ENCODE measurements at places on chromosomes 3 and 15. TPM values are rescaled to one million over a fixed set of nuclear protein-coding genes. Genes with fewer than 3 reads are reported as not detected.

CCK gene
- polyA plus RNA-seq: not detected

ZNF660 gene
- 0.99 TPM for polyA plus RNA-seq

CNOT10 gene
- 29.9 TPM for polyA plus RNA-seq

NAALADL2 gene
- polyA plus RNA-seq: 1.2 TPM

GCSAM gene
- 25.3 TPM for polyA plus RNA-seq

GRM7 gene
- polyA plus RNA-seq: not detected

SATB1 gene
- 242 TPM for polyA plus RNA-seq

CLDN18 gene
- not detected for polyA plus RNA-seq

DNA sequence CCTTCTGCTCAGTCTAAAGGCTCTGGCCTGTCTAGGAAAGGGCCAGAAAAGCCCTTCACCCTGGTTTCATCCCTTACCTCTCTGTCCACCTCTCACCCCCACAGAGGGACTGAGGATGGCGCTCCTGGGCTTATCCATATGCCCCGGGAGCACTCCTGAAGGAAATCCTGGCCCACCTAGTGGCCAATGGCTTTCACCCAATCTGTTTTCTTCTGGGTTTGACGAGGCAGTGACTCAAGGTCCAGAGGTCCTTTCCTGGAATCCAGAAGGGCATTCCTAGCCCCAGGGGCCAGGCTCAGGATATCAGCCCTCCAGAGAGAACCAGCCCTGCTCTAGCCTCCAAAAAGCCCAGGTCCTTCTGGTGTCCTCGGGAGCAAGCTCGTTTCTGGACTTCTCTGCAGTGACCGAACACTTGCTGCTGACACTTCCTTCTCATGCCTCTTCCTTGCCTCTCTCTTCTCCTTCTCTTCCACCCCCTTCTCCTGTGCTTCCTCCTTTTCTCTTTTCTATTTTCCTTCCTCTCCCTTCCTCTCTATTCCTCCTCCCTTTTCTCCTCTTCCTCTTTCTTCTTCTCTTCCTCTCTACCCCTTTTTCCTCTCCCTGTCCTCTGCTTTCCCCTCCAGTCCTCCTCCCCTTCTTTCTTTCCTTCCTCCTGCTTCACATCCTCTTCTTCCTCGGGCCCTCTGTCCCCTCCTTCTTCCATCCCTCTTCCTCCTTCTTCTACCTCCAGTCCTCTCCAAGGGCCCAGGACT lies 59.6 kb downstream of the RHCG start:
- H3K4me1 ChIP-seq: no peaks in the 10 kb centered on the region
- DNase-seq: no peak
- no peaks in the 10 kb centered on the region for H3K36me3 ChIP-seq
- no peak overlapping the region for H3K4me3 ChIP-seq
- peaks cover 43% of the 10 kb centered on the region for H3K27me3 ChIP-seq
- H3K27ac ChIP-seq: no peak overlapping the region

DNA sequence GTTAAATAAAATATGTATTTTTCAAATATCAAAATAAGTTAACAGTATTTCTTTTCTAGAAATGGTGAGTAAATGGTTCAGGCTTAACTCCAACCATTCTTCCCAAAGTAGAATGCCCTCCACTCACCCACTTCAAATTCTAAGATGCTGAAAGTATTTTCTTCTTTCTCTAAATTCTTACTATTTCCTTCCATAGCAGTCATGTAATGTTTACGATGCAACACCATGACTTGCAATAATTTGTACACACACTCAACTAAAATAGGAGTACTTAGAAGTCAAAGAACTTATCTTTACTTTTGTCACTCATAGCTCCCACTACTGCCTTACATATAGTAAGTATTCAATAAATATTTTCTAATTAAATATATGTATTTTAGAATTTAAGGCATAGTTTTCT lies 65.0 kb downstream of the AQR start:
- H3K27ac ChIP-seq: no peak overlapping the region
- H3K36me3 ChIP-seq: peaks cover 86% of the 10 kb centered on the region
- no peak overlapping the region for H3K4me3 ChIP-seq
- no peak for DNase-seq
- H3K4me1 ChIP-seq: peaks cover 2% of the 10 kb centered on the region

DNA sequence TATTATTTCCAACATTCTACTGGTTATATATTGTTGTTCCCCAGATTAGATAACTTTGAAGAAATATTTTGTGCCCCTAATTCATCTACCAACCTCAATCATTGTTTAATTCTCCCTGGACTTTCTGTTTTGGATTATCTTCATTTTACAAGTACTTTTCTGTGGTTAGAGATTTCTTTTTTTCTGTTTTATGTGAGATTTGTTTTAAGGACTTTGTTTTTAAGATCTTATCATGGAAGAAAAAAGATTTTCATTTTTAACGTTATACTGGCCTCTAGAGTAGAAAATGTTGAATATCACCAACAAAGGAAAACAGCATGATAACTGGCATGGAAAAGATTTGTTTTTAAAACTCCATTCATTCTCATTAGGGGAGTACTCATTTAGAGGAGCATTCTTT lies 210.9 kb upstream of the KCNMB2 start:
- no peak overlapping the region for H3K4me3 ChIP-seq
- no peak overlapping the region for H3K27ac ChIP-seq
- no peaks in the 10 kb centered on the region for H3K4me1 ChIP-seq
- H3K36me3 ChIP-seq: no peaks in the 10 kb centered on the region
- no peak for DNase-seq
- H3K27me3 ChIP-seq: no peaks in the 10 kb centered on the region

DNA sequence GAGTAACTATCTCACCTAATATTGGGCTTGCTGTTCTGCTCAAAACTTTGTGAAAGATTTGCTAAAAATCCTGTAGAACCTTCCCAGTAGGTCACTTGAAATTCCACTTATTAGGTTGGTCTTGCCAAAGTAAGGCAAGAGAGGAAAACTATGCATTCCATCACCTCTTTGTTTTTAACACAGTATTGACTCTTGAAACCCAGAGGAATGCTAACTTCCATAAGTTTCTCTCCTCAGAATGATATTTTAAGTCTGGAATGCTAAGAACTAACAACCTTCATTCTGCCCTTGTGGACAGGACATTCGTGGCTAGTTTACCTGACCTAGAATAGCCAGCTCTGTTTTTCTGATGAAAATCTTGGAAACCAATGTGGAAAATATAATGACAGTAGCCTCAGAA lies 154.5 kb downstream of the TMCO5A start:
- DNase-seq: no peak
- no peaks in the 10 kb centered on the region for H3K36me3 ChIP-seq
- peaks cover 26% of the 10 kb centered on the region for H3K4me1 ChIP-seq
- H3K27ac ChIP-seq: no peak overlapping the region

- no peaks in the 10 kb centered on the region for H3K4me1 ChIP-seq
- H3K27ac ChIP-seq: no peak overlapping the region
- no peak for DNase-seq
- H3K4me3 ChIP-seq: no peak overlapping the region
Observed at GRCh38 chr3:142614059-142614626, 17.9 kb downstream of the PLS1 start.

- no peak overlapping the region for H3K4me3 ChIP-seq
- no peaks in the 10 kb centered on the region for H3K4me1 ChIP-seq
- no peaks in the 10 kb centered on the region for H3K36me3 ChIP-seq
- DNase-seq: no peak
Observed at GRCh38 chr3:55615039-55615693, 128.1 kb upstream of the WNT5A start.

GRCh38 chr15:98150084-98150483 lies 189.6 kb downstream of the ARRDC4 start:
- peaks cover 22% of the 10 kb centered on the region for H3K27me3 ChIP-seq
- H3K36me3 ChIP-seq: no peaks in the 10 kb centered on the region

GRCh38 chr3:25971736-25972135 lies 181.8 kb downstream of the OXSM start:
- H3K4me1 ChIP-seq: no peaks in the 10 kb centered on the region
- H3K27ac ChIP-seq: no peak overlapping the region
- no peak for DNase-seq
- H3K36me3 ChIP-seq: no peaks in the 10 kb centered on the region

- no peak for DNase-seq
- no peaks in the 10 kb centered on the region for H3K27me3 ChIP-seq
- H3K36me3 ChIP-seq: no peaks in the 10 kb centered on the region
- no peaks in the 10 kb centered on the region for H3K4me1 ChIP-seq
- H3K4me3 ChIP-seq: no peak overlapping the region
Observed at GRCh38 chr3:1404270-1404962, 311.6 kb downstream of the CNTN6 start.

- H3K4me1 ChIP-seq: peaks cover 33% of the 10 kb centered on the region
- peak; percentile 15 for DNase-seq
- H3K27me3 ChIP-seq: no peaks in the 10 kb centered on the region
- H3K27ac ChIP-seq: peak overlapping the region; percentile 88
- H3K4me3 ChIP-seq: peak overlapping the region; percentile 82
- no peaks in the 10 kb centered on the region for H3K36me3 ChIP-seq
Observed at GRCh38 chr3:4584456-4585249, 91.5 kb downstream of the ITPR1 start.

GRCh38 chr15:80837006-80837405 lies 57.8 kb downstream of the CEMIP start:
- H3K27me3 ChIP-seq: peaks cover 22% of the 10 kb centered on the region
- H3K36me3 ChIP-seq: no peaks in the 10 kb centered on the region
- no peak for DNase-seq
- no peak overlapping the region for H3K27ac ChIP-seq
- no peak overlapping the region for H3K4me3 ChIP-seq

DNA sequence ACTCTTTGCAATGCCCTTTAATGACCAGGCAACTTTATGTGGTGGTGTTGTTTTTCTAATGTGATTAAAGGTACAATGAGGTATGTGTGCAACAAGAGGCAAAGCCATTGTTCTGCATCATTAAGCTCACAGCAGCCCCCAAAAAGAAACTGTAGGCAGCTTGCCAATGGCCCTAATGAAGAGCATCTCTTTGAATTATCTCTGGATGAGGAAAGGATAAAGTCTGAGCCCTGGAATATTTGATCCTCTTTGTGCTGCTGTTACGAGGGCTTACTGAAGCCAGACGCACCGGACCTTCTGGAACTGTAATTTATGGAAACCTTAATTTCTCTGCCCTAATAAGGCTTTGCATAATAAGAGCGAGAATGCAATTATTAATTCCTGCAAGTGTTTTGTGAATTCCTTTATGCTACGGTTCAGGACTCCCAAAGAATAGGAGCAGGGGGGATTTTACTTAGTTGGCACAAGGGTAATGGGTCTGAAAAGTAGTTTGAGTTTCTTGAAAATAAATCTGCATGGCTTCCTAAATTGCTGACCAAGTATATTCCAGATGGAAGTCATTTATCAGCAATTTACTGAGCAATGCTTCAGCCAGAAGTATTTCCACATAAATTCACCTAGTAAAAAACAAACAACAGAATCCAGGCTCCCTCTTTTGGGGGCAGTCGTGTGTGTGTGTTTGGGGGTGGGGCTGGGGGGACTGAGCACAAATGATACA lies 193.4 kb downstream of the PDZRN3 start:
- H3K4me3 ChIP-seq: no peak overlapping the region
- H3K4me1 ChIP-seq: no peaks in the 10 kb centered on the region
- peaks cover 3% of the 10 kb centered on the region for H3K27me3 ChIP-seq
- DNase-seq: no peak
- no peaks in the 10 kb centered on the region for H3K36me3 ChIP-seq
- H3K27ac ChIP-seq: no peak overlapping the region

DNA sequence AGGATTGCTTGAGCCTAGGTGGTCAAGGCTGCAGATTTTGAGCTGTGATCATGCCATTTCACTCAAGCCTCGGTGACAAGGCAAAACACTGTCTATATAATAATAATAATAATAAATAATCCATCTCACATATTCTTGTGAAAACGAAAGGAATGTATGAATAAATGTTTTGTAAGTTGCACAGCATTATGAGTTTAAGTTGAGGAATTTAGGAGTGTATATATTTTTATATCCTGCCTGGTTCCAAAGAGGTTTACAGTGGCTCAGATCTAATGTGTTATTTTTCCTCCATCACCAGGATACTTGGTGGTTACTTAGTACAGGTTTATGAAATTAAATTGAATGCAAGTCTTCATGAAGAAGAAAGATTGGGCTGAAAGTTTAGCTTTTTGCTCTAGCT lies 77.2 kb downstream of the ATG7 start:
- DNase-seq: no peak
- H3K36me3 ChIP-seq: peaks cover 87% of the 10 kb centered on the region
- H3K27ac ChIP-seq: no peak overlapping the region
- H3K27me3 ChIP-seq: no peaks in the 10 kb centered on the region
- no peaks in the 10 kb centered on the region for H3K4me1 ChIP-seq

DNA sequence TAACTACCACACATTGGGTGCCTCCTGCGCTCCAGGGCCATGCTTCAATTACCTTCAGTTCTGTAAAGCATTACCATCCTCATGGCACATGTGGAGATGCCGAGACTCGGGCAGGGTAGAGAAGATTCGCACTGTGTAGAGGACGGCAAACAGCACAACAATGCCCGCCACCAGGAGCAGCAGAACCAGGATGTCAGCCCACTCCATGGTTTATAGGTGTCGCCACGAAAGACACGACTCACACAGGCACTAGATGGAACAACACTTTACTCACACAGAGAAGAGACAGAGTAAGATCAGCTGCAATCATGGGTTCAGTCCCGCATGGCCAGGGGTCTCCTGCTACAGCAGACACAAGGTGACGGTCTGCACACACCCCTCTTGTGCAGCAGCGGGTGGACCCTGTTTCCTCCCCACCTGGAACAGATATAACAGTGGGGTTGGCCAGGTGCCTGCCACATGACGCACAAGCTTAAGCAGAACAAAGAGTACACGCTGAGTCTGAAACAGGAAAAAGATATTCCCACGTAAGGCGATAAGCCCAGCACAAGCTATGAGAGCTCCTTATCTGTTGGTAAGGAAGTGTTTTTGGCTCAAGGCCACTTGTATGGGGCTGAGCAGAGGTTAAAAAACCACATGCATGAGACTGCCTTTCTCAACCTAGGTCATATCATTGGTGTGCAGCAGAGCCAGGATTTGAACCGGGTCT lies 2.5 kb upstream of the TBC1D21 start:
- peak overlapping the region; percentile 36 for H3K27ac ChIP-seq
- peaks cover 16% of the 10 kb centered on the region for H3K27me3 ChIP-seq
- no peak overlapping the region for H3K4me3 ChIP-seq
- H3K36me3 ChIP-seq: no peaks in the 10 kb centered on the region
- H3K4me1 ChIP-seq: peaks cover 2% of the 10 kb centered on the region

DNA sequence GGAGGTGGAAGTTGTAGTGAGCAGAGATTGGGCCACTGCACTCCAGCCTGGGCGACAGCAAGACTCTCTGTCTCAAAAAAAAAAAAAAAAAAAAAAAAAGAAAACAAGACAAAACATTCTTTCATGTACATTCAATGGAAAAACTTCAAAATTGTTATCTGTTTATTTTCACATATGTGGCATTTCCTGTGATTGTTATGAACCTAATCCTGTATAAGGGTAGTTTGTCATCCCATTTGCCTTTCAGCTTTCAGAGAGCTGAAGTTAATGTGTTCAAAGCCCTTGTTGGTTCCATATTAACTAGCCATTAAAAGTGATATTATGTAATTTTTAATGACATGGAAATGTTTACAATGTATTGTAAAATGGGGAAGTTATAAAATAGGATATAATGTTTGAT lies 17.3 kb upstream of the NCK1 start:
- no peak for DNase-seq
- H3K27ac ChIP-seq: no peak overlapping the region
- no peaks in the 10 kb centered on the region for H3K27me3 ChIP-seq
- H3K4me3 ChIP-seq: no peak overlapping the region
- H3K4me1 ChIP-seq: peaks cover under 1% of the 10 kb centered on the region
